ENCODE measurements at places on chromosomes 11 and 22.

DNA sequence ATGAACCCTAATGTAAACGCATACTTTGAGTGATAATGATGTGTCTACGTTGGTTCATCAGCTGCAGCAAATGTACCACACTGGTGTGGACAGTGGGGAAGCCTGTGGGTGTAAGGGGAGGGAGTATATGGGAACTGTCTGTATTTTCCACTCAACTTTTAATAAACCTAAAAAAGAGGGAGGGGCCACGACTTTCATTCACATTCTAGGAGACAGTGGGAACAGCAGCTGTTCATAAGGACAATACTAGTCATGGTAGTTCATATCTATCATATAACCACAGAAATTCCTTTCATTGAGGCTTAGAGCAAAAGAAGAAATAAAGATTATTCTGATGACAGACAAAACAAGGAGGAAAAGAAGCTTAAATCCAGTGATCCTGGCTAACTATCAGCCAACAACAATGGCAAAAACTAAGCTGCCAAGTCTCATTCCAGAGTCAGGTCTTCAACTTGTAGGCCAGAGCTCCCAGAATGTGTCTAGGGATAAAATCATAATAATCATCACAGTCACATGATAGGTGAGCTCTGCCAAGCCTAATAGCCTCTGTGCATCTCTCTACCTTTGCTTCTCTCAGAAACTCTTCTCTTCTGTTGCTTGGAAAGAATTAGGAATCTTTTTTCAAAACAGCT, 59.4 kb upstream of the CHRM4 start:
- no peak for DNase-seq

DNA sequence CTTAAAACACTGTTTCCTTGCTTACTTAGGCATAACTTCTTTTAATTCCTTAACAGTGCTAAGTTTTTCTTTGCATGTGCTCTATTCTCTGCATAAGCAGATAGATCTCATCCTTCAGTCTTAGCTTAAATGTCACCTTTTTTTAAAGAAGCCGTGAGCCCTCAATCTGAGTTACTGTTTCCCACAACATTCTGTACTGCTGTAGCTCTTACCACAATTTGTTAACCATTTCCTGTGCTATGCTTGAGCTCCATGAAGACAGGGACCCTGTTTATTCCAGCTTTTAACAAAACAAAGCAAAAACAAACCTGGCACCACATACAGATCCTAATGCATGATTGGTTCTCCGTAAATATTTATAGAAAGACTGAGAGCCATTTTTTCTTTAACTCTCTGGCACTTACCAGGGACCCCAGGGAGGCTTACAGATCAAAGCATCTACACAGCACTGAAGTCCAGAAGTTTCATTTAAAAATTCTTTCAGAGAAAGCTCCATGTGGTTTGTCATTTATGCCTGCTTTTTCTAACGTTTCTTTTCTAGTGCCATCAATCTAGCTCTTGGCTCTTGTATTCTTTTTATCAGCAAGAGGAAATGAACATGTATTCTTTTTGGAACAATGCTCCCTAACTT, 74.9 kb downstream of the DYNC2H1 start:
- no peak for DNase-seq

DNA sequence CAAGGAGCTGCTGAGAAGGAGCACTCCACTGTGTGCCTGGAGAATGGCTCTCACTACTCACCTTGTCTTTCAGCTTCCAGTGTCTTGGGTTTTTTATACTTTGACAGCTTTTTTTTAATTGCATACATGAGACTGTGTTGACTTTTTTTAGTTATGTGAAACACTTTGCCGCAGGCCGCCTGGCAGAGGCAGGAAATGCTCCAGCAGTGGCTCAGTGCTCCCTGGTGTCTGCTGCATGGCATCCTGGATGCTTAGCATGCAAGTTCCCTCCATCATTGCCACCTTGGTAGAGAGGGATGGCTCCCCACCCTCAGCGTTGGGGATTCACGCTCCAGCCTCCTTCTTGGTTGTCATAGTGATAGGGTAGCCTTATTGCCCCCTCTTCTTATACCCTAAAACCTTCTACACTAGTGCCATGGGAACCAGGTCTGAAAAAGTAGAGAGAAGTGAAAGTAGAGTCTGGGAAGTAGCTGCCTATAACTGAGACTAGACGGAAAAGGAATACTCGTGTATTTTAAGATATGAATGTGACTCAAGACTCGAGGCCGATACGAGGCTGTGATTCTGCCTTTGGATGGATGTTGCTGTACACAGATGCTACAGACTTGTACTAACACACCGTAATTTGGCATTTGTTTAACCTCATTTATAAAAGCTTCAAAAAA, 72.6 kb downstream of the NCAPD3 start:
- no peak for DNase-seq

DNA sequence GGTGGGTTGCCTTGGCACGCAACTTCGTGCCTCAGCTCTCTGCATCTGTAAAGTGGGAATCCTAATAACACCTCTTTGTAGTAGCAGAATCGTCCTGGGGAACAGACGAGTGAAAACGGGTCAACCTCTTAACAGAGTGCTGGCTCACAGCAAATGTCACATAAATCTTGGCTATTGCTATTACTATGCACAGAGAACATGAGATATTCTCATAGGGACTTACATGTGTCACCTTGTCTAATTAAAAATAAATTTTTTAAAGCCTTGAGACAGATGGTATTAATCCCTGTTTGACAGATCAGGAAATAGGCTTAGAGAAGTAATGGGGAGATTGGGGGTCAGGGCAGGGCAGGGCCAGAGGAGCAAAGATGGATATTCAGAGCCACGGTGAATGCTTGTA, 44.3 kb upstream of the IGSF9B start:
- DNase-seq = no peak

GRCh38 chr22:38298312-38299005, 18.8 kb downstream of the CSNK1E start:
- peak; percentile 72 for DNase-seq

GRCh38 chr11:77590194-77590782, 535 bp downstream of the AQP11 start:
- DNase-seq = no peak

GRCh38 chr11:66809592-66809991, 33.6 kb upstream of the RCE1 start:
- no peak for DNase-seq

GRCh38 chr11:33027846-33028536, 11.4 kb upstream of the TCP11L1 start:
- no peak for DNase-seq

GRCh38 chr11:65129649-65130441, 4.5 kb downstream of the SYVN1 start:
- DNase-seq = no peak

- DNase-seq = no peak
Measured at GRCh38 chr11:100769165-100769564, 82.1 kb downstream of the ARHGAP42 start.

DNA sequence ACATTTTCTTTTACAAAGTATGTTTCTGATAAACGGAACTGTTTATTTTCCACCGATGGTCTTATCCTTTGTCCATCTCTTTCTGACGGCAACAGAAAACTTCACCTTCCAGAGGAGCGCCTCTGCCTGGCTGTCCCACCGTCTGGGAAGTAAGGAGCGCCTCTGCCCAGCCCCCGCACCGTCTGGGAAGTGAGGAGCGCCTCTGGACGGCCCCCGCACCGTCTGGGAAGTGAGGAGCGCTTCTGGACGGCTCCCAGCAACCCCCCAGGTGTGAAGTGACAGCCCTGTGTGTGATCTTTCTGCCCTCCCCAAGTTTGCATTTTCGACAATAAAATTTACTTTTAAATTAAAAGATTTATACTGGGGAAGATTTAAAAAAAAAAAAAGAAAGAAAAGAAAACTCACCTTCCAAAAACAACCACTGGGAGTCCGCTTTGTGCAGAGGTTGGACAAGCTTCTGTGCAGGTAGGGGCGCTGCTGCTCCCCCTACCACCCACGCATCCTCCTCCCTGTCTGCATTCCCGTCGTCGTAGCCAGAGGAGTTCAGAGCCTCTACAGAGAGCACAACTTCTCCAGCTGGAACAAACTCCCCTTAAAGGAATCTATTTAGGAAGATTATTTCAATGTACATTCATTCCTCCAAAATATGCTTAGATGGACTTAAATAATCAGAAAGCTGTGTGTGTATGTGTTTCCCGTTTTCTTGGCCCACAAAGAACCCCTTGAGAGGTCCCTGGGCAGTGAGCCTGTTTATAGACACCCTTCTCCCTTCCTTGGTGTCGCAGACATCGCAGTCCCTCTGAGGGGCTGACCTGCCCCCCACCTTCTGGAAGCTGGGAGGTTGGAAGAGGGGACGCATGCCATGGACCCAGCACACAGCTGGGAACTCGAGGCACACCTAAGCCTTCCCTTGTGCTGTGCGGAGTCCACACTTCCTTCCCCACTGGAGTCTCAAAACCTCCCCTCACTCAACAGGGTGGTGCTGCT, 849 bp upstream of the APOBEC3B start:
- no peak for DNase-seq

DNA sequence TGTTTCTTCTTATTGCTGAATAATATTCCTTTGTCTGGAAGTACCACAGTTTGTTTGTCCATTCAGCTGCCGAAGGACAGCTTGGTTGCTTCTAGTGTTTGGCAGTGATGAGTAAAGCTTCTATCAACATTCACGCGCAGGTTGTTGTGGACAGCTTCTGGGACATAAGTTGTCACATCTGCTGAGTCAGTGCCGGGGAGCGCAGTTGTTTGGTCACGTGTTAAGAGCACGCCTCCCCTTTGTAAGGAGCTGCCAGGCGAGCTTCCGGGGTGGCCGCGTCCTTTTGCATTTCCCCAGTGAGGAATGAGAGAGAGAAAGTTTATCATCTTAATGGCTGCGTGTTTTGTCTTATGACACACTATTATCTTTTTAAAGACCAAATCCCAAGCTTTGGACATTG, 30.3 kb downstream of the SAMM50 start:
- no peak for DNase-seq

GRCh38 chr11:14125529-14125928, 163.0 kb downstream of the SPON1 start:
- no peak for DNase-seq

GRCh38 chr22:49449377-49449776, 378.3 kb downstream of the BRD1 start:
- no peak for DNase-seq

DNA sequence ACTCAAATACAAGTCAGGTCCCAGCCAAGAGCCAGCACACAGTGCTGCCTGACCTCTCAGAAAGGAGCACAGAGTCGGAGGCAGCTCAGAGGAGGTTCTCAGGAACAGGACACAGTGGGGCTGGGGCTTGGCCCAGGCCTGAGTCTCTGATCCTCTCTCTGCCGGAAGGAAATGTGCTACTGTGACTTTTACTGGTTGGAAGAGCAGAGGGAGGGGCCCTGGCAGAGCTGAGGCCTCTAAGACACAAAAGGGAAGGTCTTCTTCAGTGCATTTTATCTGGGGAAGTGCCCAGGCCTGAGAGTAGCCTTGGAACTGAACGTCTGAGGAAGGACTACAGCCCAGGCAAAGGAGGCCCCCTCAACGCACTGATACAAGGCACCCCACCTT, 16.2 kb upstream of the CASTOR1 start:
- peak; percentile 60 for DNase-seq

DNA sequence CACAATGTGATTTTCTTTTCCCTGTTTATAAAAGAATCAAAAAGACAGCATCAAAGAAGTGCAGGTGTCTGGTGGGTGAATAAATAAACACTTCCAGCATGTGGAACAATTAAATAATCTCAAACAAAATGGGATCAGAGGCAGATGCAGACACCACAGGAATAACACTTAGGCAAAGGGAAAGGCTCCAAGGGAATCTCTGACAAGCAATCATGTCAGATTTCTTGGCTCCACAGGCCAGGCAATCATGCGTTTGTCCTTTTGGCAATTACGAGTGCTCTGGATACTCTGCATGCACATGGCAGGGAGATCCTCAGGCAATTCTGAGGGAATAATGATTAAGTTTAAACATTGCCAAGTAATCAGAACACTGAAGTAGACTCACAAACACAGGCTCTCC, 403.5 kb upstream of the LUZP2 start:
- DNase-seq = no peak

GRCh38 chr11:95143106-95143681, 53.5 kb downstream of the ENDOD1 start:
- no peak for DNase-seq

GRCh38 chr22:28815729-28816128, 15.4 kb upstream of the XBP1 start:
- DNase-seq = no peak

DNA sequence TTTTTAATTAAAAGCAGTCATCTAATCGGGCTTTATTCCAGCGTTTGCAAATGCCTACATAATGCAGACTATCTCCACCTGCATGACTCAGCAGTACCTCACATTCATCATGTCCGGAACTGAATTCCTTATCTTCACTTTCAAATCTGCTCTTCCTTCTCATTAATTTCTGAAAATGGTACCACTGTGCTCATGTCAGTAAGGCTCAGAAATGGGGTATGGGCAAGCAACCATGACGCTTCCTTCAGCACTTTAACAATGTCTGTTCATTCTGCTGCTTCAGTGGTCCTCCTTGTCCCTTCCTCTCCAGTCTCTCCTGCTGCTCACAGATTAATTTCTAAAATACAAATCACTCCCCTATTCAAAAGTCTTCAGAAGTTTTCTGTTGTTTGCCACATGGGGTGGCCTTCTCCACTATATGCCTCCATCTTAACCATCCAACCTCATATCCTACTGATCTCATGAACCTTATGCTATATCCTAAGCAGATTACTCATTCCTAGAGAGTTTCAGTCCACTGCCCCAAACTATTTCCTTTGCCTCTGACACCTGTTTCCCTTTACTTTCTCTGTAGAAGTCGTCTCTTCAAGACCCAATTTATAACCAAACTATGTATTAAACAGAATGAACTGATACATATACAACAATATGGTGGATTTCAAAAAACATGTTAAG, 7.0 kb downstream of the GTF2H1 start:
- no peak for DNase-seq

GRCh38 chr22:48975316-48975741, 852.3 kb downstream of the BRD1 start:
- DNase-seq = no peak

- no peak for DNase-seq
Measured at GRCh38 chr22:34001701-34002466, 81.6 kb upstream of the LARGE1 start.

DNA sequence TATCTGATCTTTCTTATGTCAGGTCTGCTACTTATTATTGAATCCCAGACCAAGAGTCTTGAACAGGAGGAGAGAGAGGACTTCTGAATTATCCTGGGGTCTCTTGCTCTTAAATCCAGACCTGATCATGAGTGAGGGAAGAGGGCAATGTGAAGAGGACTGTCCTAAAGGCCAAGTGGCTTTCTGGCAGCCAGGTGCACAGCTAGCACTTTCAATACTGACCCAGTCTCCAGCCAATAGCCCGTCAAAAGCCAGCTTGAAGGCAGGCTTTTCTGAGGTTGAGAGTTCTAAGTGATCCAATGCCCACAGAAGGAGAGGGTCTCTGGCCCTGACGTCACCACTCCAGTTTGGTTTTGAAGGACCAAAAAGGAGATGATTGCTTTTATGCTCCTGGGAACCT, 37.2 kb downstream of the FBXO7 start:
- DNase-seq = no peak

- no peak for DNase-seq
Measured at GRCh38 chr11:13042873-13043342, 33.8 kb downstream of the RASSF10 start.

- DNase-seq = no peak
Measured at GRCh38 chr22:24109649-24110048, 71.6 kb upstream of the SUSD2 start.

Data from GM12891 (cell line).